Nucleus accumbens (tissue), 56 donors: ENCODE measurements at places on chromosomes 6 and 20.

- no peak for DNase-seq
These were observed 586.0 kb upstream of the CHD6 start for GRCh38 chr20:42204109-42204660.

DNA sequence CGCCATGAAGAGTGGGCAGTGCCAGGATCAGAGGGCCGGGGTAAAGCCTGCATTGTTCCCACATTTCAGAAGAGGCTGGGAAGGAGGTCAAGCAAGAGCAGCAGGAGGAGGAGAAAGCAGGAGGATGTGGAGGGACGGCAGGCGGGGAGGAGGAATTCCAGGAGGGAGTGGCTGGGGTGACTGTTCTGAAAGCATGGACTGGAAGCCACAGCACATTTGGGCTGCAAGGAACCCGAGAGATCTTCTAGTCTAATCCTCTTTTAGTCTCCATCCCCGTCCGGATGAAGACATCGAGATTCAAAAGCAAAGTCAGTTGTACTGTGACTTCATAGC lies 76.9 kb downstream of the FAM50B start:
- no peak for DNase-seq

GRCh38 chr20:47999166-47999565 lies 213.9 kb upstream of the SULF2 start:
- no peak for DNase-seq

GRCh38 chr6:150140236-150140969 lies 2.4 kb upstream of the PPP1R14C start:
- no peak for DNase-seq

GRCh38 chr6:33585403-33586107 lies 5.5 kb upstream of the BAK1 start:
- peak; percentile 39 for DNase-seq

- DNase-seq, result no peak
These were observed 171.3 kb upstream of the AGPAT4 start for GRCh38 chr6:161445021-161445799.

- DNase-seq, result peak; percentile 30
These were observed 2.1 kb downstream of the FAM110A start for GRCh38 chr20:835608-836045.

GRCh38 chr6:83952830-83953229 lies 80.7 kb upstream of the MRAP2 start:
- no peak for DNase-seq

GRCh38 chr6:158207422-158207788 lies 39.3 kb downstream of the GTF2H5 start:
- no peak for DNase-seq

DNA sequence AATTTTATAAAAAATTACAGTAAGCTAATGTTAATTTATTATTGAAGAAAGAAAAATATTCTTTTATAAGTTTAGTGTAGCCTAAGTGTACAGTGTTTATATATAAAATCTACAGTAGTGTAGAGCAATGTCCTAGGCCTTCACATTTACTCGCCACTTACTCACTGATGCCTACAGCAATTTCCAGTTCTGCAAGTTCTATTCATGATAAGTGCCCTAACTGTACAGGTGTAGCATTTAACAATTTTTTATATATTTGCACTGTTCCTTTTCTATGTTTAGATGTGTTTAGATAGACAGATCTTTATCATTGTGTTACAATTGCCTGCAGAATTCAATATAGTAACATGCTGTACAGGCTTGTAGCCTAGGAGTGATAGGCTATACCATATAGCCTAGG lies 80.1 kb upstream of the HDAC2 start:
- no peak for DNase-seq

- DNase-seq, result no peak
These were observed 203.0 kb downstream of the SAMD5 start for GRCh38 chr6:147711476-147711875.

DNA sequence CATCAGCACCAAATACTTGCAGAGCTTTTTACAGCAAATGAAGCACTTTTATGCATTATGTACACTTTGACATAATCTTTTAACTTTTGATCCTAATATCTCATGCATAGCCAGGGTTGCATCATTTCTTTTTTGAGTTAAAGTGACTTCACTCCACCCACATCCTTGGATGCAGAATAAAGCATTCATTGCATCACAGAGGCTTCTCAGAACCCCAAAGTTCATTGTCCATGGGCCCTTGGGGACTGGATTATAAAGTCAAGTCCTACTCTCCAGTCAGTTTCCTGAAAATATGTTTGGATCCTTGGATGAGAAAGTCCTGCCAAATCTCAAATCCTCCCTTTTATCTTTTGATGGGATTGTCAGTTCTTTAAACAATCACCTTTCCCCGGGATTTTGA lies 10.6 kb upstream of the EFHC1 start:
- DNase-seq, result no peak

GRCh38 chr6:26240157-26241032 lies 124.6 kb upstream of the BTN3A2 start:
- no peak for DNase-seq

GRCh38 chr20:49482621-49483017 lies at the start of gene KCNB1:
TSS of gene KCNB1 (minus strand) at chr20:49482668. CDS start at chr20:49482480, 188 bp downstream.
- DNase-seq, result no peak

DNA sequence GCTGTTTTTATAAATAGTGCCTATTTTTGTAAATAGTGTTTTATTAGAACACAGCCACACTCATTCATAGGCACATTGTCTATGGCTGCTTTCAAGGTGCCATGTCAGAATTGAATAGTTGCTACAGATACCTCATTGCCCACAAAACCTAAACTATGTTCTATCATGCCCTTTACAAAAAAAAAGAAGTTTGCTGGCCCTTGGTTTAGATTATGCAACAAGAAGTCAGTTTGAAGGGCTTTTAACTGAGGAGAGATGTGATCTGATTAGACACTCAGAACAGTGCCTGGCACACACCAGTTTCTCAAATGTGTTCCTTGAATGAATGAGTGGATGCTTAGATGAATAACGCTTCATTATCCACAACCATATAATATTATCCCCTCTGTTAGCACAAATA lies 366.1 kb downstream of the MAFB start:
- no peak for DNase-seq

DNA sequence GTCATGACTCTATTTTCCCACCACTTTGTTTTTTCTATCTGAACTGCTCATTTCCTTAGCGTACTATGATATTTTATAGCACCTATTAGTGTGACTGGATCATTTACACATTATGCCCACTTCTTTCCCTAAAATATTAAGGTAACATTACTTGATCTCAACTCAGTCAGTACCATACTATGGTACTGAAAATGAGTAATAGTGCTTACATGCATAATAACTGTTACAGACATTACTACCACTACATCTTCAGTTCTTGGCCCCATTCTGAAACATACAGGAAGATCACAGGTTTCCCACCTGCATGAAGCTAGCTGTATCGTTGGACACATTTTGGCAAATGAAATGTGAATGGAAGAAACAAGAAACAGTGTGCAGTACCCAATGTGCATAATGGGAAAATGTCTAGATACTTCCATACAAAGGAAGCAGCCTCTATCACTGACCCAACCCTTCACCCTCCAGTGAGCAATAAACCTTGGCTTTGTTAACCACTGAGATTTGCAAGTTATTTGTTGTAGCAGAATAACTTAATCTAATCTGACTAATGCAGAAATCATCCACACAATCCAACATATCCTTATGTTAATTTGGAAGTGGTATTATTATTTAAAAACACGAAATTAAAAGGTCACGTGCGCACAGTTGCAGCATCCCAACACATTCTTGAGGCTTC lies 108.6 kb upstream of the DOK5 start:
- no peak for DNase-seq

DNA sequence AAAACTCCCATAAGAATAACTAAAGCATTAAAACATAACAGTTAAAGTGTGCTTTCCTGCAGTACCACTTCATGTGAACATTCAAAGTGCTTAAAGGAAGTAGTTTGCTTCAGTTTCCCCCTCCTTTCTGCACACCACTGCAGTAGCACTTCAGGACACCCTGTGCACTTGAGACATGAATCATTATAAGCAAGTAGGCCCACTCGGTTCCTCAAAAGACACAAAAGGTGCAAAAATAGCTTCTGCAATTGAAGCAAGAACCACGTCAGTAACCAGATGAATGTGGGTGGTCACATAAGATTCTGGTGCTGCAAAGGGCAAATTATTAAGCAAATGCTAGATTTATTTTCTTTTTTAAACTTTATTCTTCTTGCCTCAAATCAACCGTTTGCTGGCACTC lies 160.6 kb downstream of the HIVEP2 start:
- DNase-seq, result peak; percentile 36

DNA sequence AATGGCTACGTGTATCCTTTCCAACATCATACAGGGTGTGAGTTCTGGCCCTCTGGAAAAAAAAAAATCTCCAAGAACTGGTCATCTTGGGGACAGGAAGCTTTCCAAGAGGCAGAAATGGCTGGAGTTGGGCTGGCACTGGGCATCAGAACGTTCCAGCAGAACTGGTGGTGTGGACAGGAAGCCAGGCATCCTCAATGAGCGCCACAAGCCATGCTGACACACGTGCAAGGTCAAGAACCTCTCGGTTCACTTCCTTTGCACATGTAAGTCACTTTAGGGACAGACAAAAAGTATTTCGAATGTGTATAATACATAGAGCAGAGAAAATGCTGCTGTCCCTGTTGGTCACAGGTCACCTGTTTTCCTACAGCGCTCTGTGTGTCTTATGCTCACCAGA lies 27.4 kb upstream of the RIN2 start:
- no peak for DNase-seq

DNA sequence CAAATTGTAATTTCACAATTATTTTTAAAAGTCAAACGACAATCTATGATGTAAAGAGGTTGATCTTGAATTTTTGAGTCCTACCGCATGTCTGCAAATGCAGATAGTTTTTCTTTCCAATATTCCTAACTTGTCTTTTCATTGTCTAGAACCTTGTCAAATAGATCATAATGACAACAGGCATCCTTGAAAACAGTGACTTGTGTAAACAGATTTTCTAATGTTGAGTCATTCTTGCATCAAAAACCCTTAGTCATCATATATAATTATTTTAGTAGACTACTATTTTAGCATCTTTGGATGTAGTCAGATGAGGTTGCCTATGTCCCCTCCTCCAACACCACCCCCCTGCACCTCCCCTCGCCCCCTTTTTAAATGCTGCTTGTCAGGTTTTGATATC lies 43.8 kb downstream of the BMP6 start:
- DNase-seq, result no peak

GRCh38 chr6:150689900-150690590 lies 90.4 kb downstream of the PLEKHG1 start:
- no peak for DNase-seq

- DNase-seq, result no peak
These were observed 543.9 kb upstream of the JARID2 start for GRCh38 chr6:14701946-14702345.

- no peak for DNase-seq
These were observed 8.1 kb upstream of the ID1 start for GRCh38 chr20:31596831-31597480.

DNA sequence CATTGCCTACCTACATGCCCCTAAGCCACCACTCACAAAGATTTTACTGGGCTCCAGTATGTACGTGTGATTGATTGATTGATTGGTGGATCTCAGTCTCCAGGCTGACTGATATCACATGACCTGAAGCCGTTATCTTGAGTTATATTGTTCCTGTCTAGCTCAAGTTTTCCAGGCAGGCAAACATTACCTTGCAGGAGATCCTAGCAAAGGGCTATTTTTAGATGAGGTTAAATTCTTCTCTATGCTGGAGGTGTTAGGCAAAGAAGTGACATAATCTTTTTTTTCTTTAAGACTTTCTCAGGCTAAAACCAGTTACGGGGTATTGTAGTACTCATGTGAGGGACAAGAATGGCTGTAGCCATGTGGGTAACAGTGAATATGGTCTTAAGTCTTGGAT lies 125.2 kb downstream of the DOK5 start:
- DNase-seq, result no peak

GRCh38 chr6:153048631-153049030 lies 46.1 kb upstream of the MTRF1L start:
- no peak for DNase-seq

DNA sequence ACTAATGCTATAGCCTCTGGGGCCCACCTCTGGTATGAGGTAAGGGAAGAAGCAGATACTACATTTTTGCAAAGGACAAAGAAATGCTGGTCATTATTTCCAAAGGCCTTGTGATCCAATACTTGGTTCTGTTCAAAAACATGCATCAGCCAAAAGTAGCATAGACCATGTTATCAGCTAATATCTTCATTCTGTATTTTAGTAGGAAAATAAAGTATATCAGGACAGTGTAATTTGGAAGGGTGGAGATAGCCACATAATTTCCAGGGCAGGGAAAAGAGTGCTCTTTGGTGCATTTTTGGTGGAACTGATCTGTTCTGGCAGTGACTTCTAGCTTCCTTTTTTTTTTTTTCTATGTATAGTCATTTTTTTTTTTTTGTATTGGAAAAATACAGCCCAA lies 258.0 kb upstream of the SOX4 start:
- no peak for DNase-seq

GRCh38 chr6:88641178-88641903 lies 322.1 kb downstream of the RNGTT start:
- no peak for DNase-seq
